ENCODE measurements at places on chromosomes 4 and X.

GRCh38 chr4:175412161-175412560, 399.9 kb downstream of the GPM6A start:
- no peak for DNase-seq

DNA sequence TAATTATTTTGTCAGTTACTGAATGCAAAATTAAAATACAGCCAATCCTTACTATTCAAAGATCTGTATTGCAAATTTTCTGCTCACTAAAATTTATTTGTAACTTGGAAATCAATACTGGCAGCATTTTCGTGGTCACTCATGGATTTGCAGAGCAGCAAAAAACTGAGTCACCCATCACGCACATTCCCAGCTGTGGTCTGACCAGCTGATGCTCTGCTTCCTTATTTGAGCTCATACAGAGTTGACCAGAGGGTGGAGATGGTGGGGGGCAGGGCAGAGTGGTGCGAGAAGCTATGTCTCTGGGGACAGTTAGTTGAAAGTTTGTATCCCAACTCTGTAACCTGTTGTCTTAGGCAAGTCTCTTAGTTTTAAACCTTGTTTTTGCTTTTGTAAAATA, 214.8 kb downstream of the SPCS3 start:
- no peak for DNase-seq

DNA sequence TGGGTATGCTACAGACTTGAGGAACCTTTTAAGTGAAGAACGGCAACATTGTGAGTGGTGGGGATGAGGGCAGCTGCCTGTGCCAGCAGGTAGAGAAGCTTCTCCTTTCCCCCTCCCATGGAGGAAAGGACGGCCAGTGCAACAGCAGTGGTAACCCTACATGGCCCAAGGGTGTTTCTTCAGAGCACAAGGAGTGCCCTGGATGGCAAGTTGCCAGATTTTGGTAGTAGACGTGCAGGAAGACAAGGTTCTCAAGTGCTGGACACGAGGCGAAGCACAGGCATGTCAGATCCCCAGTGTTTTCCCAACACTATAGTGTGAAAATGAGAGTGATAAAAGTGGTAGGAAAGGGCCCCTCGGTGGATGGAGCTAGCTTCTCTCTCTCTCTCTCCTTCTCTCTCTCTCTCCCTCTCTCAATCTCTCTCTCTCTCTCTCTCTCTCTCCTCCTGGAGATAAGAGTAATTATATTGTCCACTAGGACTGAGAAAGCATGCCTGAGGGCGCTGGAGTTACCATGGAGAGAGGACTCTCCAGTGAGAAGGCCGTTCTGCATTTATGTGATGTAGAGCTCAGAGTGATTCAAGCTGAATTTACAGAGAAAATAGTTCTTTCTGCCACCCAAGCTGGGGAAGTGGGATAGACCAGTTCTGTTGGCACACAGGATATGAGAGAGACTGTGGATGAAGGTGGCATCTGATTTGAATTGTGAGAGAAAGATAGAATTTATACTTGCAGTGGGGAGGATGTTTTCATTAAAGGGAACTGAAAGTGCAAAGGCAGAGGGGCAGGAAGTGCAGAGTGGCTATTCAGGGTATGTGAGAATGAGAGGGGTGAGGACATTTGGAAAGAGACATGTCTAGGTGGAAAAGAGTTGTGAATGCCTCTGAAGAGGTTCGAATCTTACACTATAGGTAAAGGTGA, 25.7 kb upstream of the TRPC3 start:
- no peak for DNase-seq

GRCh38 chr4:75867130-75867529, 35.1 kb downstream of the PPEF2 start:
- no peak for DNase-seq

DNA sequence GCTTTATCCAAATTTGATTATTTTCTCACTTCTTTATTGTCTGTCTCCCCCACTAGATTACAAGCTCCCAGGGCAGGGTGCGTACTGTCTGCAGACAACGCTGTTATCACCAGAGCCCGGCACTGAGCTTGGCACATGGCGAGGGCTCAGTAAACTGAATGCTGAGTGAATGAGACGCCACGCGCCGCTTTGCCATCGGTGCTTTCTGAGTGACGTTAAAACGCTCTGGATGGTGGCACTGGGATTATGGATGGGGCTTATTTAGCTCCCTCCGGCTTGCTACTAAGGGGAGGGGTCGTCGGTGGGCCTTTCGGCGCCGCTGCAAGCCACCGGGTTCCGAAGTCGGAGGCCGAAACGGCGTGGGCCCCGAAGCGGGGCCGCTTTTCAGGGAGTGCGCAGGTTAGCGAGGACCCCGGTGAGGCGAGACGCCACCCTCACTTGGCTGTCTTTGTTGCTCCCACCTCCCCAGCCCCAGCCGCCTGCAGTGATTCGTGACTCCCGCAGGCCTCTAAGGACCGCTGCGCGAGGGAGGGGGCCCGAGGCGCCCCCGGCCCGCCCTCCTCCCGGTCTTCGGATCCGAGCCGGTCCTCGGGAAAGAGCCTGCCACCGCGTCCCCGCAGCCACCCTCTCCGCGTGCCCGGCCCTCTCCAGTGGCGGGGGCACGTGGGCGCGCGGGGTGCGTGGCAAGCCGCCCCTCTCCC, 569 bp upstream of the FHL1 start:
- no peak for DNase-seq

- no peak for DNase-seq
Observed at GRCh38 chr4:121428721-121429120, 47.9 kb upstream of the QRFPR start.

DNA sequence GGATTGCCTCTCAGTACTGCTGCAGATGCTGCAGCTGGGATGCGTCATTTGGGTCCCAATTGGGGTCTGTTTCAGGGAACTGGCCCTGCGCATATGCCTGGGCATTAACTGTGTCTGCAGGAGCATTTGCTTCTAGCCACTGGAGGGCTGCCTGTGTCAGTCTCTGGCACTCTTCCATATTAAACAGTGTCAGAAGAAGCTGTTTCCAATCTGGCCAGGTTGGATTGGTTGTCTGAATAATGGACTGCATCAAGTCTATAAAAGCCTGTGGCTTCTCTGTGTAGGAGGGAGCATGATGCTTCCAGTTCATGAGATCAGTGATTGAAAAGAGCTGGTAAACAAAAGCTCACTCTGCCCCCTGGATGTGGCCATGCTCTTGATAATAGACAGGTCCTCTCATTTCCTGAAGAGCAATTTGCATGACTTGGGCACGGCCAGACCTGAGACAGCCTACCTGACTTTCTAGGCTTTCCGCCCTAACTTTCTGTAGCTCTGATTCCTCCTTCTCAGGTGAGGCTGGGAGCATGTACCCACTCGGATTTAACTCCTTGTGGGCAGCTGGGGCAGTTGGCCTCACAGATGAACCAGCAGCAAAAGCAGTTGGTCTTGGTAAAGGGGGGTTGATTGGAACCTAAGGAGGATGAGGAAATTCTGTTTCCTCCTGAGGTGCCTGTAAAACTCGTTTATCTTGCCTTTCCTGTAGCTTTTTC, 29.2 kb downstream of the SULT1E1 start:
- DNase-seq = peak; percentile 43

- no peak for DNase-seq
Observed at GRCh38 chr4:124415146-124415545, 297.4 kb downstream of the ANKRD50 start.

DNA sequence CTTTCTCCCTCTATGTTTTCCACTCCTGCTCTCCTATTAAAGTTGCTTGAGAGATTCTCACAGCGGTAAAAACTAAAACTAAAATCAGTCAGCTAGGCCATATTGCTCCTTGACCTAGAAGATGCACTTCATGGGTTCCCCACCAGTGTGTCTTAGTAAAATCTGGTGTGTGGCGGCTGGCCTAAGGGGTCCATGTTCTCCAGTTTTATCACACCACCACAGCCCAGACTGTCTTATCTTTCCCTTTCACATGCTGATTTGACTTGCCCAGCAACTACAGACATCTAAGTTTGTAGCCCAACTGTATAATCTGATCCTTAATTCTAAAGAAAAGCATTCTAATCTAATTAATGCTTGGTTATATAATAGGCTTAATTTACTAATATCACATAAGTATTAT, 68.0 kb downstream of the ATP8A1 start:
- DNase-seq = no peak
